NCI-H460 (cell line): ENCODE measurements at places on chromosomes 6 and 20.

DNA sequence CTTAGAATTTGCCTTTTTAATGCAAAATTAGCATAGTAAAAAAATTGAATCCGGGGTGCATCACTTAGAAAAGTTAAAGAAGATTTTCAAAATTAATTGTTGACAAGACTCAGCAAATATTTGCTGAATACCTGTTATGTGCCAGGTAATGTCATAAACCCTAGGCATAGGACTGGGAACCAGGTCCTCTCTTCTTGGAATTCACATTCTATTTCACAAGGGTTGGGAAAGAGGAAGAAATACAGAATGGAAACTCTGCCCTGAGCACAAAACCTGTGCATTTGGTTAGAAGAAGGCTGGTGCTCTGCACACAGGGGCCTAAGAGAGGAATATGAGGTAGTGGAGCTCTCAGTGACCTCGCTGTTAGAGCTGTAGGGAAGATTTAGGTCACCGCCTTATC is 573.8 kb upstream of the AGPAT4 start:
- DNase-seq, result no peak

DNA sequence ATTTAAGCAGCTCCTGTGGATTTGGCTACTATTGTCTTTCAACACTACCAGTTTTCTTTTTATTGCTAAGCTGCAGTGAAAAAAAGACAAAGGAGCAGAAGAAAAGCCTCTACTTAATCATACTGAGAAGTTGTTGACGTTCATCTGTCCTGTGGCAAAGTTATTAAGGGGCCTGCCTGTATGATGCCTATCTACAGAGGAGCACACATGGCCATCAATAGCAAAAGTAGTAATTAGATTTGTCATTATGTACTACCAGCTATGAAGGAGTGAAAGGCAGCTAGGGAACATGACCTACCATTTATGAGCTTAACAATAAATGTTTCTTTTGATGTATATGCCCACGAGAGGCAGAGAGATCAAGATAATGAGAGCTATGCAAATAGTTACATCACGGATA is 620.9 kb downstream of the PHF3 start:
- DNase-seq, result no peak

GRCh38 chr6:21182589-21182988 is 411.0 kb upstream of the SOX4 start:
- DNase-seq, result no peak

DNA sequence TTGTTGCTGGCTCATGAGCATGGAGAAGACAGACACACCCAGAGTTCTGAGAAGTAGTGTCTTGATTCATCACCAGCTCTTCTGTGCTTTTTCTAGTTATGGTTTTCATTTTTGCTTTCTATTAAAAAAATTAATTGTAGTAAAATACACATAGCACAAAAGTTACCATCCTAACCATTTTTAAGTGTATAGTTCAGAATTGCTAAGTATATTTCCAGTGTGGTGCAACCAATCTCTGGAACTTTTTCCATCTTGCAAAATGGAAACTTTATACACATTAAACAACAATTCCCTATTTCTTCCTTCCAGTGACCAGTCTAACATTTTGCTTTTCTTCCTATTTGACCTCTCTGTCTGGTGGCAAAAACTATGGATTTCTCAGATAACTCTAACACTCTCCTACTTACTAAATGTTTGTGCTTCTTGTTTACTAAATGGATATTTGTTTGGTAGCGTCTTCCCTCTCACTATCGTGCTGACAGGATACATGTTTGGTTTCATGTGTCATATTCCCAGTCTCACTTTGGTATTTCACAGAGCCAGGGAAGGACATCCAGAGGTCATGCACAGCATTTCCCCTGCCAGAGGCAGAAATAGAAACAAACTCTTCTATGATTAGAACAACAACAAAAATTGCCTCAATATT is 40.6 kb downstream of the TXLNB start:
- DNase-seq, result no peak

- DNase-seq, result no peak
Measured at GRCh38 chr20:34437330-34437986, 74.4 kb downstream of the ITCH start.

GRCh38 chr6:52549428-52549827 is 27.4 kb downstream of the TRAM2 start:
- no peak for DNase-seq

- no peak for DNase-seq
Measured at GRCh38 chr6:159756508-159756907, 5.3 kb upstream of the ACAT2 start.
